NCI-H187 (cell line): ENCODE measurements at places on chromosomes 2 and 18.

GRCh38 chr2:186281726-186282125 lies 204.3 kb upstream of the ZC3H15 start:
- DNase-seq = no peak

DNA sequence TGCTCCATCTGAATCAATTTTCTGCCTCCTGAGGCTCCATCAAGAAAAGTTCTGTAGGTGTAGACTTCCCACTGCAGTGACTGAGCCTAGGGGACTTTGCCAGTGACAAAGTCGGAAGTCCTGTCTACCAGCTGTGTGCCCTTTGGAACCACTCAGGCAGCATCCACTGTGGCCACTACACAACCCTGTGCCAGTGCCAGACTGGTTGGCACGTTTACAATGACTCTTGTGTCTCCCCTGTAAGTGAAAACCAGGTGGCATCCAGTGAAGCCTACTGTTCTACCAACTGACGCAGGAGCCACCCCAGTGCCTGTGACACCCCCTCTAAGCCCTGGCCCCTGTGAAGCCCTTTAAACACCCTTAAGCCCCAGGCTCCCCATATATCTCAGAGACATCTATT lies 132.1 kb upstream of the SERPINE2 start:
- no peak for DNase-seq

DNA sequence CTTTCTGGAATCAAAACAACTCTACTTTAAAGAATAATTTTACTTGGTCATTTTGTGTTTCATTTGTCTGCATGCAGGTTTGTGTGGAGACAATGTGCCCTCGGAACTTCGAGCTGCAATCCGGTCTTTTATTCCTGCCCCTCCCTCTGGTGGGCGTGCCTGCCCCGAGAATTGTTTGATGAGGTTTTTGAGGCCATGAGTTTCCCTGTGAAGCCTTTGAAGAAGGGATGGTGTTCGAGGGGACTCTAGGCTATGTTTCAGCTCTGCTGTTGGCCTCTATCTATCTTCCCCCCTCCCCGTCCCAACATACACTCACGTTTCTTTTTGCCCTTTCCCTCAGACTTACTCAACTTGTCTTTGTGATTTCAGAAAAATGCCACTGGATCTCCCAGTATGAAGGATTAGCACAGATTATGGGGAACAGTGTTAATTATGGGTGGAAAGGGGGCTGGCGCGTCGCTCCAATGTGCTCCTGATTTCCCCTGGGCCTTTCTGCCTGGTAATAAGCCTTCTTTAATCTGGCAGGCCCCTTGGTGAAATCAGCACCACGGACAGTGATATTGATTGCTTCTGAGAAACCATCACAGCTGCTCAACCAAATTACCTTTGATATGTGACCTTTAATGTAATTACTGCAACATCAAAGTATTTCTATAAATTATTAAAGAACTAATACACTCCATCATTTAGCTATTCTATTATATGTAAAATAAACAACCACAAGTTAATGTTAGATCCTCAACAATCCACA lies 82.2 kb downstream of the CELF4 start:
- no peak for DNase-seq

GRCh38 chr2:145751629-145752028 lies 1231.7 kb upstream of the ZEB2 start:
- no peak for DNase-seq

GRCh38 chr2:200356321-200356720 lies 49.8 kb downstream of the SPATS2L start:
- no peak for DNase-seq

DNA sequence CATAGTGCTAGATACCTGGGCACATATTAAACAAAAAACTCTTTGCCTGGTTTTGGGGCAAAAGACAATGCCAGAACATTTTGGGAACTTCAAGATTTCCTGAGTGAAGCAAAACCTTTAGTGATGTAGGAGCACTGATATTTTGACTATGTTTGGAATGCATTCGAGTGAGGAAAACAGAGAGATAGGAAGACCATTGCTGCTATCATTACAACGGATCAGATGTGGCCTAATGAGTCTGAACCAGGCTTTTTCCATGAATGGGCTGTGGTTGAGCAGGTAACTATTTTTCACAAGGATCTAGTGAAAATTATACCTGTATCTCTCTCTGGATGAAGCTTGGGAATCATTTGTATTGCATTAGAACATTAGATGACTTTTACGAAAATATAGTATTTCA lies 562.2 kb downstream of the DCC start:
- DNase-seq = no peak

GRCh38 chr18:2420367-2420766 lies 150.9 kb downstream of the METTL4 start:
- DNase-seq = no peak

- no peak for DNase-seq
Observed at GRCh38 chr2:15638720-15639119, 47.1 kb downstream of the DDX1 start.

DNA sequence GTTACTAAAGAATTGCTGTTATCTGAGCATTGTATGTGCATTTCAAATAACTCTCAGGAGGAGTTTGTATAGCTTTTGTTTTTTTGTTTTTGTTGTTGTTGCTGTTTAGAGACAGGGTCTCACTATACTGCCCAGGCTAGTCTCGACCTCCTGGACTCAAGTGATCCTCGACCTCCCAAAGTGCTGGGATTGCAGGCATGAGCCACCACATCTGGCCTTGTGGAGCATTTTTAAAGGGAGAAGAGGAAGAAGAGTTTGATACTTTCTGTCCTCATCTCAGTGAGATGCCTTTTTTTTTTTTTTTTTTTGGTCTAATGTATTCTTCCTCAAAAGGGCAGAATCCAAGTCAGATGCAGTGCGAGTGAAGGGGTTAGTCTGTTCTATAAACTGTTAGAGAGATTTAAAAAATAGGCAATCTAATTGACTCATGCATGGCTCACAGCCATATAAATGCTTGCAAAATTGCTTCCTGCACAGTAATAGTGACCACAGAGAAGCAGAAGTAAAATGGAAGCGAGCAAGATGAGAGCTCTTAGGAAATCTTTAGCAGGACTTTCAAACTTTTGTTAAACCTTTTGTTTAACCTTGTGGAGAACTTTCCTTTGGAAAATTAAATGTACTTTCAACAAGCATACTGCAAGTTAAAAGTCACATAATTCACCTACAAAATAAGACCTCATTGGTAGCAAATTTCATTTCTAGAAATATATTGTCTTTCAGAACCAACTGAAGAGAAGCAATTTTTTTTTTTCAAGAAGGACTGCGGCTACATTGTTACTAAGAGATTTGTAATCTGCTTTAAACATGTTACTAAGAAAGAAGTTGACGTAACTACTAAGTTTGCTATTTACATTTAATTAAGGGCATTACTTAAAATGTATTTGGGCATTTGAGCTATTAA lies 52.3 kb upstream of the ROCK1 start:
- DNase-seq = no peak

GRCh38 chr2:211690736-211691135 lies 847.9 kb downstream of the ERBB4 start:
- DNase-seq = no peak

GRCh38 chr2:74530239-74531187 lies 780 bp downstream of the HTRA2 start:
- DNase-seq = no peak

DNA sequence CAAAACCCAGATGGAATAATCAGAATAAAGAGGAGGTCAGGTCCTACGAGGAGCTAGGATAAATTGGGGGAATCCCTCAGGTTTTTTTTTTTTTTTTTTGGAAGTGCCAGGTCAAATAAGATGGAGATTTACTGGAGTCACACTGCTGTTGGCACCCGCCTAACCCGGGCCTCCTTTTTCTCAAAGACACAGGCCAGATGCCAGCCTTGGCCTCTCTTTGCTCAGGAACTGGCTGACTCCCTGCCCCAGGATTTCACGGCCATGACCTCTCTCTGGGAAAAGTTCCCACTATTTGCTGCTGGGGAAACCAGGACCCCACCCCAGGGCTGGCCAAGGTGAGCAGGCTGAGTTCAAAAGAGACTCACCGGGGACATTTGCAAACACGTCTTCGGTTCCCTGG lies 2.5 kb downstream of the CD8A start:
- DNase-seq = no peak

GRCh38 chr2:127641846-127642507 lies 4.0 kb upstream of the GPR17 start:
- DNase-seq = no peak

DNA sequence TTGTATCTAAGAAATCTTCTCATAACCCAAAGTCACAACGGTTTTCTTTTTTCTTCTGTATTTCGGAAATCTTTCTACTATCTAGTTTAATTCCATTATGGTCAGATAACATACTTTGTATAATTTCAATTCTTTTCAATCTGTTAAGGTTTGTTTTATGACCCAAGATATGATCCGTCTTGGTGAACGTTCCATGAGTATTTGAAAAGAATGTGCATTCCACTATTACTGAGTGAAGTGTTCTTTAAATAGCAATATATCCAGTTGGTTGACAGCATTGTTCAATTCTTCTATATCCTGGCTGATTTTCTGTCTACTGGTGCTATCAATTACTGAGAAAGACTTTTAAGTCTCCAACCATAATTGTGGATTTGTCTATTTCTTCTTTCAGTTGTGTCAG lies 414.5 kb downstream of the TNS1 start:
- no peak for DNase-seq

- no peak for DNase-seq
Observed at GRCh38 chr2:232489516-232490220, 2.0 kb upstream of the ECEL1 start.
